Stimulated activated naive CD4-positive, alpha-beta T cell (primary cell): ENCODE measurements at places on chromosomes 5 and 9.

DNA sequence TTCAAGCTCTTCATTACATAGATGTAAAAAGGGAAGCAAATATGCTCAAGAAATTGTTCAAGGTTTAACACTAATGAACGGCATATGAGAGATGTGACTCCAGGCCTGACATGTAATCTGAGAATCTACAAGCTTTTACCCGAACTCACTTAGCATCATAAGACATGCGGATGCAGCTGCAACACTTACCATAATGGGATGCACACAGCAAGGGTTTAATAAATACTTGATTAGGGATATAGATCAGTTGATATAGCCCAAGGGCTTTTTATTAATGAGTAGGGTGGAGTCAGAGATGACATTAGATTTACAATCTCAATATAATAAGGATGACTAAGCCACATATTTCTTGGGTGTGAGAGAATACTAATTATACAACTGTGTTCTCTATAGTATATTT lies 2215.5 kb downstream of the MAT2B start:
- no peak for DNase-seq

DNA sequence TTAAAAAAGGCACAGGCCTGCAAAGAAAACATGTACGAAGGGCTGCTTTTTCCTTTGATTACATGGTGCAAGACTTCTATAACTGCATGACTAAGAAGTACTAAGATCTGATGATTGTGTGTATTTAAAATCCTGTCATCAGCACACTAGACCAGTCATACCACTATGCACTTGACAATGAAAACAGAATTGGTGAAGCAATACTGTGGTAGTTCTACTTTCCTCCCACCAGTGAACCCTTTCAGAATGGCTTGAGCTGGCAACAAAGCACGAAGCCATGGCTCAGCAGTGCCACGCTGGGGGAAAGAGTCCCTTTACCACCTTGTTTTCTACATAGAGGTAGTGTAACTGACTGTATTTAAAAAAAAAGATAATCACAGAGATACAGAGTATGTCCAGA lies 49.0 kb upstream of the POU5F2 start:
- DNase-seq = no peak

DNA sequence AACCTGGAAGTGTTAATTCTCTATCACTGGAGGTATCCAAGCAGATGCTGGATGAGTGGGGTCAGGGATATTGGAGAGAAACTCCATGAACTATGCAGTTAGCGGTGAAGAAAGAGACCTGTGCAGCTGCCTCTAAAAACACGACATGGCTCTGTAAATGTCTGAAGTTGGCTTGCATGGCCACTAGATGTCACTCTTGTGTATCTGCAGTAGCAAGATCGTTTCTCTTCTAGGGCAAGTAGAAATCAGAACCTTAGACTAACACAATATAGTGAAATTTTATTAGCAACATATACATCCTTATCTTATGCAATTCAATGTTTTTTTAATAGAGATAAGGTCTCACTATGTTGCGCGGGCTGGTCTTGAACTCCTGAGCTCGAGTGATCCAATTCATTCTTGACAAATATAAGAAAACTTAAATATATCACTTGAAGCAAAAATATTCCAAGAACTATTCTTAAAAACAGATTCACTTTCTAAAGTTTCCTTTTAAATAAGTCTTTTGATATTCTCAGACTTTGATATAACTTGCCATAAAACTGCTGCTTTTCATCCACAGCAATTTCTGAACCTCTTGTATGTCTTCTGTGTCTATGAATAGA lies 2.9 kb downstream of the OR2S2 start:
- peak; percentile 32 for DNase-seq

DNA sequence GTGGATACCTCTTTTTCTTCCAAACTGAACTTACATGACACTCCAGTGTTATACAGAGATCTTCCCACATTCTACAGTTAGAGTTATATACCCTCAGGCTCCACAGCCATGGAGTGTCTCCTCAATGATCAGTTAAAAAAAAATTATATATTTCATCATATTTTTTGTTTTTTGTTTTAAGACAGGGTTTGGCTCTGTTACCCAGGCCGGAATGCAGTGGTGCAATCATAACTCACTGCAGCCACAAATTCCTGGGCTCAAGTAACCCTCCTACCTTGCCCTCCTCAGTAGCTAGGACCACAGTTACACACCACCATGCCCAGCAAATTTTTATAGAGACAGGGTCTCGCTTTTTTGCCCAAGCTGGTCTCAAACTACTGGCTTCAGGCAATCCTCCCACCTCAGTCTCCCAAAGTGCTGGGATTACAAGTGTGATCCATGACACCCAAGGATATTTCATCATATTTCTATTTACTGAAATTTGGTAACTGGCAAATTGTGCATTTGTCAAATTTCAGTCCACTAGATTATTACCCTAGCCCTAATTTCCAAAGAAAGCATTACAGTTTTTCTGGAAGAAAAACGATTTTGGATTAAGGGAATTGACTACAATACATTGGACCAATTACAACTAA lies 18.1 kb upstream of the SCAI start:
- DNase-seq = no peak

GRCh38 chr5:55149308-55149795 lies 10.6 kb upstream of the GPX8 start:
- no peak for DNase-seq

DNA sequence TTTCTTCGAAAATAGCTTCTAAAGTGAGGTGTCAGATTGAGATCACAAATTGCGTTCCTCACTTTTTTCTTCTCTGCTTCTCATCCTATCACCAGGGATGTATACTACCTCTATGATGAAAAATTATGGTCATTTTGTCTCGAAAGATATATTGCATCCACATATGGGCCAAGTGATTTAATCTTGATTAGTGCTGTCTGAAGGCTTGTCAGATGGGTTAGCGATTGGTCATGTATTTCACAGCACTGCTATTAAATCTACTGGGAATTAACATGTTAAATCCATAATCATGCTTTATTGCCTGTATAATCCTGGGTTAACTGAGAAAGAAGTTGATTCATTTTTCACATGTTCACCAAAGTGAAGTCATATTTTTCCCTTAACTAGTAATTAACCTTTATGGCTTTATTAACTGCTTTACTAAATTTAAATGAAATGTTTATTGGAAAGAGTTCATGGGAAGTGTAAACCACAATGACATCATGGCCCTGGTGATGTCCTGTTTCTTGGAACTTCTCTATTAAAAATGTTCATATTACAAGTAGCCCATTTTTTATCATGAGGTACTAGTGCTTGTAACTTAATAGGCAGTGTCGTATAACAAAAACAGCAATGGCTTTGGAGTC lies 193.3 kb downstream of the SMC2 start:
- DNase-seq = no peak

GRCh38 chr5:59847586-59847985 lies 45.9 kb downstream of the PDE4D start:
- DNase-seq = no peak

GRCh38 chr9:129316281-129317030 lies 138.4 kb upstream of the IER5L start:
- DNase-seq = no peak

- DNase-seq = peak; percentile 63
These were observed 2.2 kb upstream of the GNPDA1 start for GRCh38 chr5:142014911-142015584.

DNA sequence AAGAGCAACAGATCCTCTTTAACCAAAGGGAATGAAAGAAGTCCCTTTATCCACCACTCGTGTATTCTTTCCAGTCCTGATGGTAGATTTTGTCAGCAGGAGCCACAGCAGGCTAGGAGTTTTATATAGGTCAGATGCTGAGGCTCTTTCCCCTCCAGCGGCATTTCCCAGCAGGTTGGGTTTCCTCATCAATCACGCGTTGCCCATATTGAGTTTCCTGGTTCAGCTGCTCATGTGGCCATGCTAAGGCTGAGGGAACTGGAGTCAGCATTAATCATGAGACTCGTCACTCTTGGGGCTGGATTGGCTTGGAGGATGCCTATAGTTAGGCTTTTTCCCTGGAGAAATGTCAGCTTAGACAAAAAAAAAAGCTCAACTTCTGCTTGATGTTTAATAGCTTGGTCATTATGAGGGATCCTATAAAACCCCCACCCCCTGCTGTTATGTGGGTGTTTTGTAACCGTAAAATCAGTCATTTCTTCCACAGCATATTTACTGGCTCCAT lies 193.4 kb upstream of the GAS1 start:
- no peak for DNase-seq

GRCh38 chr5:2433086-2433485 lies 318.4 kb downstream of the IRX2 start:
- DNase-seq = no peak

- no peak for DNase-seq
These were observed 24.0 kb upstream of the KLF9 start for GRCh38 chr9:70438341-70438928.

- DNase-seq = no peak
These were observed 51.4 kb upstream of the OLFM1 start for GRCh38 chr9:135035781-135036760.

- DNase-seq = no peak
These were observed 42.1 kb downstream of the CACNA1B start for GRCh38 chr9:137919649-137920141.

GRCh38 chr9:126695701-126696400 lies 82.1 kb downstream of the LMX1B start:
- no peak for DNase-seq

DNA sequence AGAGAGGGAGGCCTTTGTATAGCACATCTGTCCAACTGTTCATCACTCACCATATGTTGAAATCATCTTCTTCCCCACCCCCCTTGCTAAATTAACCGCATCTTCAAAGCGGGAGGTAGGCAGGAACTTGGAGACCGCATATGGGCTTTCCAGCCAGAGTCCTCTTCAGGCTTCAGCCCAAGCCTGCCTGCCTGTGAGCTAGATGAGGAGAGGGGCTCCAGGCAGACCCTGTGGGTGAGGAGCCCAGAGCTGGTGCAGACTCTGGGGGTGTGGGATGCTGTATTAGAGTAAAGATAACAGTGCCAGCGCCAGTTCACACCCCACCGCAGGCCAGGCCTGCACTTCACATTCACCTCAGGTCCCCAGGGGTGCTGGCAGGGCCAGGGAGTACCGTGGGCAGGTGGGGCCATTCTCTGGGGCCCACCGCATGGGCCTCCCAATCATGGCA lies 16.2 kb downstream of the PRRC2B start:
- peak; percentile 35 for DNase-seq

DNA sequence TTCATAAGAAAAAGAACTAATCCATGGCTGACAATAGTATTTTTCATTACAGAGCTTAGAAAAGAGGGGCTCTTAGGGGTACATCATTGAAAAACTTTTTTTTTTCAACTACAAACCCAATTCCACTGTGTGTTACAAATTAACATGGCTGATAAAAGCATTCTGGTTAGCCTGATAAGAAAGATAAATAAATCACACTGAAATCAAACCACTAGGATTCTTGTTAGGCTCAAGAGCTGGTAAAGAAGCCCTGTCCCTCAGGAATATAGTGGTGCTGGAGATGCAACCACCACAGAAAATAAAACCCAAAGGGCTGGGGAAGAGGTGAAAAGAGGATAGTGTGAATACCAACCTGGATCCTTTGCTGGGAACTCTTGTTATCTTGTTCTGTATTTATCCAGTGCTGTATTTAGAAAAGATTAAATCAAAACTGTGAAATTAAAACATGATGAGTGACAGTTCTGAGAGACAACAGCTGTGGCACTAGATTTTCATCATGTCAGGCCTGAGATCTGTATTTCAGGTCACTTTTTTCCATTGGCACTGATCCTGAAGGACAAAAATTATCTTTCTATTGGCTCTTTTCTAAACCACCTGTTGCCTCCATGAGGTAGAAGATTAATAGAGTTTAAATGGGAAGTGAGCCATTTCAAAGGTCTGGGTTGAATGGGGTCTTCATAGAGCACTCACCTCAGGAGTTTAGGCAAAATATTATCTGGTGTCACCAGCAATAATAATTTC lies 118.6 kb downstream of the ARRDC3 start:
- no peak for DNase-seq

DNA sequence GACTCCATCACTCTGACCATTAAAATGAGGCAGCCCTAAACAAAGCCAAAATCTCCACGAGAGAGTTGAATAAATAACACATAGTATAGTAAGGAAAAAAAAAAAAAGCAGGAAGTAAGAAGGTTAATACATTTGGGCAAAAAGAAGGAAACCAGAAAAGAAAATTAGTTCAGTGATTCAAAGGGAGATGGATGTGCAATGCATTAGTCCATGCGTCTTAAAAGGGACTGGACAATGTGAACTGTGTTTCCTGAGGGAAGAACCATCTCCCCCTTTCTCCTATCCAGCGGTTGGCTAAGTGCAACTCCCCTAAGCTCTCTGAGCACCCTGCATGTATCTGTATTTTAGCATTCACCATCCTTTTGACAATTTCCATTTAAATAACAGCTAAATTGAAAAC lies 1.4 kb downstream of the ANKRA2 start:
- DNase-seq = no peak

GRCh38 chr5:89421035-89421434 lies 538.1 kb upstream of the MEF2C start:
- no peak for DNase-seq

DNA sequence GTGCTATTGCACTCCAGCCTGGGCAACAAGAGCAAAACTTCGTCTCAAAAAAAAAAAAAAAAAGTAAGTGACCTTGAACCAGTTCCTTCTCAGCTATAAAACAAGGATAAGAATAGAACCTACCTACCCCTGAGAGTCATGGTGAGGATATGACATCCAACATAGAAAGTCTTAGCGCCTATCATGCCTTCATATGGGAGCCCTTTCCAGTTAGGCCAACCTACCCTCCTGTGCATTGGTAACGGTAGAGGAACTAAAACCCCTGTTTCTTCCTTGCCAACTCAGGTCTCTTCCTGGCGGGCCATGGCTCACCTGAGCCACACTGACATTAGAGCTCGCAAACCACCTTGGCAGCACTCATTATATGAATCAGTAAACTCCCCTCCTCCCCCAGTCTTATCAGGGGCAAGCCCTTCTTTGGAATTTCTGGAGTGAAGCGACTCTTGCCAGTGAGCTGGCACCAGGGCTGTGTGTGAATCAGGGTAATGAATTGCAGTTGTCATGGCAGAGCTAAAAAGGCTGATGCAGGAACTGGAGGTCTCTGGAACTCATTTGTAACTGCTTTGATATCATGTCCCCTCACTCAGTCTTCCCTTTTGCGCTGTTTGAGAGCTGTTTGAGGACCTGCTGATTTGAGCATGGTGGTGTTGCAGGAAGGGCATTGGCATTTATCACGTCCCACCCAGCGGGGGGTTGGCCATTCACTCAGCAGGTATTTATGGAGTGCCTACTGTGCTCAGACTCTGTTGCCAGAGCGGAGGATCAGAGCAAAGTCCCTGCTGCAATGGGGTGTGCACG lies 10.3 kb downstream of the WWC1 start:
- no peak for DNase-seq

DNA sequence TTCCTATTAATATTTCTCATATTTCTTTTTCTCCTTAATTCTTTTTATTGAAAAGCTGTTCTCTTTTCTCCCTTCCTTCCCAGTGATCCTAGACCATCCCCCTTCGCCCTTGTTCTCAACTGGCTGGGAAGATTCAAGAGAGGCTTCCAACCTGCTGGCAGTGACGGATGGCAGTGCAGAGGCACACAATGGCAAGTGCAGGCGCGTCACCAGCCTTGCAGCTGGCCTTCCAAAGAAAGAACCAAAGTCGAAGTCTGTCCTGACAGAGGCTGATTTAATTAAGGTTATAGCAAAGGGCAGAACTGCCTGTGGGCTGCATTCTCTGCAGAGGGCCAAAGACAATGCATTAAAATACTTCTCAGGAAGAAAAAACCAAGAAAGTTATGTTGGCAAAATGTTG lies 7.4 kb downstream of the CEMIP2 start:
- no peak for DNase-seq

- no peak for DNase-seq
These were observed 21.9 kb downstream of the F2R start for GRCh38 chr5:76737846-76738245.

GRCh38 chr9:128341435-128341849 lies 1.1 kb downstream of the SLC27A4 start:
- DNase-seq = peak; percentile 49
